T-helper 1 cell (primary cell): ENCODE measurements at places on chromosomes 1 and 21.

DNA sequence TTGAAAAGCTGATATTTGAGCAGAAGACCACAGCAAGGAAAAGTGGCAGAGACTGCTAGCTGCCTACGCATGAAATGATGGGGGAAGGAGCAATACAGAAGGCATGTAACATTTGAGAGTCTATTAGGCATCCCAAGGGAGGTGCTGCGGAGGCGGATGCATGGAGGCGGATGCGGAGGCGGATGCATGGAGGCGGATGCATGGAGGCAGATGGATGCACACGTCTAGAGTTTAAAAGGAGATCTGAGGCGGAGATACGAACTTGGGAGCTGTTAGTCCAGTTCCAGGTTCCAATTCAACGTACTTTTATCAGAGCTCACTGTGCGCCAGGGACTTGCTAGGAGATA lies 744 bp upstream of the DDX20 start:
- DNase-seq = peak; percentile 10

- DNase-seq = no peak
Observed at GRCh38 chr1:39827201-39827600, 38.5 kb upstream of the BMP8B start.

DNA sequence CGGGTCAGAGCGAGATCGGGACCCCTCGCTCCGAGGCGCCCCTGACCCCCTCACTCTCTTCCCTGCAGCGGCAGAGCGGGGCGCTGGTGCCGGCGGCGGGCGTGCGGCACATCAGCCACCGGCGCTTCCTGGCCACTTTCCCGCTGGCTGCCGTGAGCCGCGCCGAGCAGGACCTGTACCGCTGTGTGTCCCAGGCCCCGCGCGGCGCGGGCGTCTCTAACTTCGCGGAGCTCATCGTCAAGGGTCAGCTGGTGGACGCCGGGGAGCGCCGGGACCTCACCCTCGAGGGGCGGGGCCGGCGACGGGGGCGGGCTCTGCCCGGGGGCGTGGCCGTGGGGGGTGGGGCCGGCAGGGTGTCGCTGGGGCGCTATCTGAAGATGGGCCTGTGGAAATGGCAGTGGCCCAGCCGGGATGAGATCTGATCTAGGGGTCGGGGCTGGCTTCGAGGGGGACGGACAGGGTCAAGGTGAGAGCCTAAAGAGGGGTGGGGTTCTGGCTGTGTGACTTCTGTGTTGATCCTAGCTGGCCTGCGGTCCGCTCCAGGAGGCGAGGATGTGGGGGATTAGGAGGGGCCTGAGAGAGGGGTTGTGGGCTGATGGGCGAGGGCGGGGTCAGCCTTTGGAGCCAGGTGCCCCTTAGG lies 23.6 kb downstream of the PTPRU start:
- no peak for DNase-seq

GRCh38 chr1:168554603-168555483 lies 11.0 kb upstream of the XCL2 start:
- DNase-seq = no peak

DNA sequence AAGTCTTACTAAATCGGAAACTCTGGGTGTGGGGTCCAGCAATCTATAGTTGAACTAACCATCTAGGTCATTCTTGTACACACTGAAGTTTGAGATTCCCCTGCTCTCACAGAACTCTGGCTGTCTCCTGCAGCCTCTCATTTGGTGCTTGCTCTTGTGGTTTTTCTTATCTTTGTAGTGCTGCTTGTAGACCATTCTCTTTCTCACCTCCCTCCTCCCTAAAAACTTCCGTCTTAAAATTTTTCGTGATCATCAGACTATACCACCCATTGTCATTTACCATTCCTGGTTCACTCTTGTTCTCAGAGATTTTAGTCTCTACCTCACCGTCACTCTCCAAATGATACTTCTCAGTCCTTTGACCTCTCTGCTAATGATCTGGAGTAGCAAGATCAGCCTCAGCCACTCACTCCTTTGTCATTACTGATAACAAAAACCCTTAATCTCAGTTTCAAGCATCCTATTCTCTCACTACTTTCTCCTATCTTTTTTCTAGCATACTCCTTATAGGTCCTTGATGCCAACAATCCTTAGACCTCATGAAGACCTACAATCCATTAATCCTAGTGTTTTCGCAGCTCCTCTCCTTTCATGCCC lies 13.0 kb upstream of the EPHX4 start:
- no peak for DNase-seq

- no peak for DNase-seq
Observed at GRCh38 chr1:94061513-94062443, 59.2 kb downstream of the ABCA4 start.

DNA sequence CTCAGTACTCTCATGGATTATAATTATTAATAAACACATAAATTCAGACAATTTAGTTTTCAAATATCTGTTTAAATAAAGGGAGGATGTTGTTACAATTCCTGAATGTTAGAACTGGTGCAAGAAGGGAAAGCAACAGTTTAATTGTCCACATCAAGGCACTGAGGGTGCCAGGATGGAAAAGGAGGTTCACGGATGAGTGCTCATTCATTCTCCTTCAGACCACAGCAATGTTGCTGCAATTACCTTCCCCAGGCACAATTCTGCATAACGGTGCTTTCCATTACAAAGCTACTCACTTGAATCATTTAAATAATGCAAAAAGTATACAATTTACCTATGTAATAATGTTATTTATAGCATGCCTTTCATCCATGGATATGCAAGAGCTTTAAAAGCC lies 52.3 kb upstream of the COG2 start:
- DNase-seq = no peak

GRCh38 chr21:25572861-25573310 lies 34.4 kb downstream of the MRPL39 start:
- DNase-seq = no peak

GRCh38 chr21:46080171-46081021 lies 17.5 kb upstream of the COL6A2 start:
- no peak for DNase-seq

DNA sequence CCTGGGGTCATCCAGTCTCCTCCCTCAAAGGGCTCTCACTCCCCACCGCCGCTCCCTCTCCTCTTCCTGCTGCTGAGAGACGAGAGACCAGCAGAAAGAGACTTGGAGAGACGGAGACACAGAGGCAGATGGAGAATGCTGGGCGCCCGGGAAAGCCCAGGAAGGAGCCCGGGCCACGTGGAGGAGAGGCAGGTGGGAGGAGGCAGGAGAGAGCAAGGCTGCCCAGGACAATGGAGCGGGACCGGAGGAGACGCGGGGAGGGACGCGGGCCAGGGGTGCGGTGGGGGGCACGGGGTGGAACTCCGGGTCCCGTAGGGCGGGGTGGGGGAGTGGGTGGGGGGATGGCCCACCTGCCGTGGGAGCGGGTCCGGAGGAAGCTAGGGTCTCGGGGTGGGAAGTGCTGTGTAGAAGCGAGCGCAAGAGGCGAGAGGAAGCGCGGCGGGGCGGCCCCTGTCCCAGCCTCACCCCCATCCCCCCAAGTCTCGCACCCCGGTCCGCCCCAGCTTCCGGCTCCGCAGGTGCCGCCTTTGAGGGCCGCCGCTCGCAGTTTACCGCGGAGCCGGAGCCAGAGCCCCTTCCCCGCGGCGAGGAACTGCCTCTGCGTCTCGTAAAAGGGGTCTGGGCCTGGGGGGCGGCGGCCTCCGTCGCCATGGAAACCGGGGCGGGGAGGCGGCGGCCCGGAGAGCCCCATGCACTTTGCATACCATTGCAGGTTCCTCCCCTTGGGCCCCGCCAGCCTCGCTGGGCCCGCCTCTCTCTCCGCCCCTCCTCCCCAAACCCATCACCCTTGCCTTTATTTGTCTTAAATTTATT lies 11.7 kb upstream of the EPHA2 start:
- DNase-seq = peak; percentile 51

DNA sequence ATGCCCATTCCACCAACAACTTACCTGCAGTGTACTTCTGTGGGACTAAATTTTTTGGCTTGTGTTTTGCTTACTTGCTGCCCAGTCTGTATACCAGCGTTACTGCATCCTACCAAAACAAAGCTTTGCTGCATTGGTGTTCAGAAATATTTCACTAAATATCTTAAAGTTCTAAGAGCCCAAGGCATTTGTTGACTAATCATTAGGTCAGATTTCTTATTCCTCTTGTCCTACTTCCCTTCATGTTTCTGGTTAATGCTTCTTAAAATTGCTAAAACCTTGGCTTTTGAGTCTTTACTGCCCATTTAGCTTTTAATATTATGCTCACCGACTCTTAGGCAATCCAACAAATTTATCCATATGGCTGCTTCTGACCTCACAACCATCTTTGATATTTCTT lies 161.8 kb downstream of the DPYD start:
- no peak for DNase-seq

GRCh38 chr21:42198929-42199867 lies 19.7 kb upstream of the ABCG1 start:
- DNase-seq = no peak

DNA sequence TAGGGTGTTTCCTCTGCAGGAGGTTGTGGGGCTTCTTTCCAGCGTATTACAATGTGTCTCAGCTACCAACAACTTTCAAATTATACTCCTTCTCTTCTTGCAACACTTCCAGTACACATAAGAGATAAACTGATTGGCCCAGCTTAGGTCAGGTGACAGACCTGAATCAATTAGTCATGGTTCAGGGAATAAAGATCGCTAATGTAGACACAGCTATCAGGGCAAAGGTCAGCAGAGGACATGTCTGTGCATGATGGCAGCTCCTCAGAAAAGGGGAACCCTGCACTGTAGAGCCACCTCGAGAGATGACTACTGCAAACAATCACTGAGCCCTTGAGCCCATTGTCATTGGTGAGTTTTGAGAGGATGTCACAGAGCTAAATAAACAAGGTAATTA lies 36.8 kb upstream of the PKN2 start:
- DNase-seq = no peak

DNA sequence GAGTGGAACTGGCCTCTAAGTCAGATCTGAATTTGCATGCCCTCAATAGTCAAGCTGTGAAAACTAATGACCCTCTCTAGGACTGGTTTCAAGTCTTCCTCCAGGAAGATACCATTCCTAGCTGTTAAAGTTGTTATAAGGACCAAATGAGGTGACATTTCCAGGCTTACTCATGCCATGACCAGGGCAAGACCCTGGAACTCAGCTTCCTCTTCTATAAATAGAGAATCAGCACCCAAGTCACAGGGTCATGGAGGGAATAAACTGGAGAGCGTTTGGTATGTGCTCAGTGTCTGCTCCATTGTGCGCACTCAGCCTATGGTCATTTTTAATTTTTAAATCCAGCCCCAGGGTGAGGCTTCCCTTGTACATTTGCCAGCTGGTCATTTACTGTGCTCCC lies 2.5 kb downstream of the S100A9 start:
- no peak for DNase-seq

GRCh38 chr1:43345120-43345519 lies 7.5 kb downstream of the MPL start:
- no peak for DNase-seq

- DNase-seq = no peak
Observed at GRCh38 chr1:230760360-230760827, 13.2 kb downstream of the CAPN9 start.

GRCh38 chr21:34670220-34670961 lies 1.6 kb downstream of the CLIC6 start:
- no peak for DNase-seq

DNA sequence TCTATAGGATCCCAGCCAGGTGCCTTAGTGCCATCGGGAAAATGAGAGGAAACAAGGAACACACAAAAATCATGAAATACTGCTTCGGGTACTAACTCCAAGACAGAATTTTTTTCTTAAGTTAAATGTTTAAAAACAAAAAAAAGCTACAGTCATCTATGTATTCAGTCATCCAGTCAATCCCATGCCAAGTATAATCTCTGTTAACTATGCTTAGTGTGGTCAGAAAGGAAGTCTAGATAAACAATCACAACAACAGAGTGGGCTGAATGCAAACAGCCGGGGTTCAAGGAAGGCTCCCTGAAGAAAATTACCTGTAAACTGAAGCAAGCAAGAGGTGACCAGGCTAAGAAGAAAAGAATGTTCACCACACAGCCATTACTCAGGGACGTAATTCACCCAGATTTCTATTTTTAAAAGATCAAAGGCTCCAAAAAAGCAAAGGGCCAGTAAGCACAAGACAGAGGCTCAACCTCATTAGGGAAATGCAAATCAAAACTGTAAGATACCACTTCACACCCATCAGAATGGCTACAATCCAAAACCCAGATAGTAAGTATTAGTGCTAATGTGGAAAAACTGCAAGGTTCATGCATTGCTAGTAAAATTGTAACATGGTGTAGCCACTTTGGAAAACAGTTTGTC lies 53.0 kb downstream of the RERE start:
- DNase-seq = no peak

GRCh38 chr21:41869771-41870170 lies 9.4 kb downstream of the PRDM15 start:
- no peak for DNase-seq

GRCh38 chr21:42636520-42637266 lies 16.7 kb upstream of the PDE9A start:
- DNase-seq = no peak

DNA sequence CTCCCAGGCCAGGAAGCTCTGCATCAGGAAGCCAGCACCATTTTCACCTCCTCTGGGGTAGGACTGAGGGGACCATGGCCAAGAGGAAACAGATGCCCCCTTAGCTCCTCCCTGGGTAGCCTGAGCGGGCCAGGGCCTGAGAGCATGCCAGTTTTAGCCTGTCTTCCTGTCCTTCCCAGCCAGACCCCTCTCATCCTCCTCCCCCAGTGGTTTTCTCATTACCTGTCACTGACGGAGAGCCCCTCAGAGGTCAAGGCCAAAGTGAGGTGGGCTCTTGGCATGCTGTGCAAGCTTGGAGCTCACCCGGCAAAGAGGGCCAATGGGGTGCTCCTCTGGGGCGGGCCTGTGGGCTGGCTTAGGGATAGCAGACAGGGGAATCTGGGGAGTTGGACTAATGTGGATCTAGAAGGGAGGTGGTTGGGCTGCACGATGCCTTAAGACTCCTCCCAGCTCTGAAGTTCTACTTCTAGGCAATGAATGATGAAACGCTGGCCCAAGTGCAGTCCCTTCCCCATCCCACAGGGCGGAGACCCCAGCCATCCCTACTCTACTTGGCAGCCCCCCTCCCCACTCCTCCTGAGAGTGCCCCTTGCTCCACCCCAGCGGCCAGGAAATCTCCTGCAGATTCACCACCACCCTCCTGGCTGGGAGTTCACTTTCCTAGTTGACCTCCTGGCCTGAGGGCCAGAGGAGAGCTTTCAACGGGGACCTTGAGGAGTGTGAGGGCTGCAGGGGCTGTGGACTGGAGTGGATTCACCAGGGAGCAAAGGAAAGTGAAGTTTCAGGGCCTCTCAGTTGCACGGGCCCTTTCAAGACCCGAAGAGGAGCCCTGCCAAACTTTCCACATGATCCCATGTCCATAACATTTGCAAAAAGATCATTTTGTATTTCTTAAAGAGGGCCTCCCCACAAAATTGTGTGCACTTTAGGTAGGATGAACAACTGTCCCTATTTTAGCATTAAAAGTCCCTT lies 9.4 kb upstream of the LMNA start:
- no peak for DNase-seq

GRCh38 chr1:186191511-186191910 lies 183.5 kb downstream of the TPR start:
- DNase-seq = no peak

GRCh38 chr1:211762206-211762605 lies 68.4 kb downstream of the LPGAT1 start:
- no peak for DNase-seq

GRCh38 chr1:11571906-11572616 lies 82.2 kb downstream of the FBXO2 start:
- DNase-seq = no peak

- no peak for DNase-seq
Observed at GRCh38 chr1:11289064-11289463, 16.1 kb downstream of the UBIAD1 start.
